ENCODE measurements at places on chromosomes 1 and 21. TPM values are rescaled to one million over a fixed set of nuclear protein-coding genes. Genes with fewer than 3 reads are reported as not detected.

GRCh38 chr1:151711044-151711800, 5.4 kb downstream of the CELF3 start:
- peaks cover 50% of the 10 kb centered on the region for H3K36me3 ChIP-seq
- H3K27me3 ChIP-seq: no peaks in the 10 kb centered on the region
- H3K27ac ChIP-seq: no peak overlapping the region
- no peak overlapping the region for H3K4me3 ChIP-seq
- H3K4me1 ChIP-seq: peaks cover 69% of the 10 kb centered on the region

AGT gene
- total RNA-seq: 174 TPM

- no peak for DNase-seq
- no peak overlapping the region for H3K27ac ChIP-seq
- H3K4me1 ChIP-seq: peaks cover 17% of the 10 kb centered on the region
- H3K4me3 ChIP-seq: no peak overlapping the region
- peaks cover 38% of the 10 kb centered on the region for H3K36me3 ChIP-seq
Measured at GRCh38 chr1:208209286-208209685, 34.9 kb downstream of the PLXNA2 start.

- no peak overlapping the region for H3K4me3 ChIP-seq
- DNase-seq: no peak
- no peak overlapping the region for H3K27ac ChIP-seq
- H3K36me3 ChIP-seq: no peaks in the 10 kb centered on the region
- peaks cover 6% of the 10 kb centered on the region for H3K4me1 ChIP-seq
- no peaks in the 10 kb centered on the region for H3K27me3 ChIP-seq
Measured at GRCh38 chr1:201298396-201299381, 15.4 kb downstream of the PKP1 start.

NTMT2 gene
- not detected for total RNA-seq

- H3K4me1 ChIP-seq: peaks cover 13% of the 10 kb centered on the region
- H3K36me3 ChIP-seq: no peaks in the 10 kb centered on the region
- no peaks in the 10 kb centered on the region for H3K27me3 ChIP-seq
Measured at GRCh38 chr1:9629445-9630201, 21.9 kb upstream of the PIK3CD start.

CR1 gene
- total RNA-seq: 1.2 TPM

- no peak for DNase-seq
- H3K27ac ChIP-seq: no peak overlapping the region
- H3K4me3 ChIP-seq: no peak overlapping the region
- H3K36me3 ChIP-seq: peaks cover 30% of the 10 kb centered on the region
Measured at GRCh38 chr1:6044481-6045109, 1.1 kb upstream of the KCNAB2 start.

- H3K4me1 ChIP-seq: peaks cover 11% of the 10 kb centered on the region
- no peaks in the 10 kb centered on the region for H3K27me3 ChIP-seq
- no peak for DNase-seq
- no peaks in the 10 kb centered on the region for H3K36me3 ChIP-seq
Measured at GRCh38 chr1:30404341-30404740, 319.0 kb downstream of the MATN1 start.

SDC3 gene
- 120 TPM for total RNA-seq

DNA sequence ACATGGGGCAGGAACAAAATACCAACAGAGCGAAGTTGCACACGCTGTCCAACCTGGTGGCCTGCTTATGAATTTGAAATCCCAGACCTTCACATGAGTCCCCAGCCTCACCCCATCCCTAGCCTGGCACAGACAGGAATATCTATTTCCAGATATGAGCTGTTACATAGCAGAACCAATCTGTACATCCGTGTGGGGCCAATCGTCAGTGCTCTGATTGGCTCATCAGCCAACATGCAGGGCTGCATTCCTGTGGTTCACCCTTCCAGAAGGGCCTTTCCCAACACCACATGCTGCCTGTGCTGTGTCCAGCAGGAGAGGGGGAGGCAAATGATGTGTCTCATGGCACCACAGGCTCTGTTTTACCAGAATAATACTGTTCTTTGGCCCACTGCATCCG, 31.3 kb downstream of the CCN1 start:
- no peaks in the 10 kb centered on the region for H3K36me3 ChIP-seq
- no peaks in the 10 kb centered on the region for H3K4me1 ChIP-seq
- no peak overlapping the region for H3K27ac ChIP-seq
- H3K4me3 ChIP-seq: no peak overlapping the region
- no peaks in the 10 kb centered on the region for H3K27me3 ChIP-seq

CLCA4 gene
- total RNA-seq: 0.17 TPM

DNA sequence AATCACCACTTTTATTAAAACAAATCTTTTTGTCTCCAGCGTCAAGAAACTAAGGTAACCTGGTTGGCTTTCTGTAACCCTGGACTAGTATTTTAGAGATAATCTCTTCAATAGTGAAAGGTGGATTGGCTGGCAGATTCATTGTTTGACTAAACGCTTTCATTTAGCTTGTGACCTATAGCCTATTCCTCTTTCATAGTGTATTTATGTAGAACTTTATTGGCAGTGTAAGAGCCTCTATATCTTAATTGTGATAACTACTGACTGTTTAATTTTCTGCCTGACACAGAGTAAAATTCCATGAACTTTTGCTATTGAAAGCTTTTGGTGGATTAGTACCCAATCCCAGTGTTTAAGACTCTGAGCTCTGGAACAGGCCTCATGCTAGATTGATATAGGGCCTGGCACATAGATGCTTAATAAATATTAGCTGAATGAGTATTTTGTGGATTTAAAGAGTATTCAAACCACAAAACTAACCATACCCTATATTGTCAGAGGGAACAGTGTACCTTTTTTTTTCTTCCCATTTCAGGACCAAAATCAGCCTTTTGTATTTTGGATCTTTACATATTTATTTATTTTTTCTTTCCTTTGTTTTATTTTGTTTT, 34.8 kb downstream of the AK4 start:
- H3K27ac ChIP-seq: no peak overlapping the region
- H3K4me1 ChIP-seq: no peaks in the 10 kb centered on the region
- H3K36me3 ChIP-seq: no peaks in the 10 kb centered on the region
- no peak overlapping the region for H3K4me3 ChIP-seq
- H3K27me3 ChIP-seq: no peaks in the 10 kb centered on the region

GRCh38 chr21:25967181-25967900, 203.2 kb downstream of the APP start:
- no peaks in the 10 kb centered on the region for H3K4me1 ChIP-seq
- H3K27ac ChIP-seq: no peak overlapping the region
- DNase-seq: no peak
- H3K27me3 ChIP-seq: no peaks in the 10 kb centered on the region

GRCh38 chr1:173099166-173099565, 48.4 kb upstream of the TNFSF18 start:
- H3K27me3 ChIP-seq: no peaks in the 10 kb centered on the region
- no peaks in the 10 kb centered on the region for H3K4me1 ChIP-seq
- H3K4me3 ChIP-seq: no peak overlapping the region
- H3K36me3 ChIP-seq: no peaks in the 10 kb centered on the region
- H3K27ac ChIP-seq: no peak overlapping the region

- H3K4me1 ChIP-seq: no peaks in the 10 kb centered on the region
- no peak overlapping the region for H3K4me3 ChIP-seq
- H3K27ac ChIP-seq: no peak overlapping the region
- no peak for DNase-seq
Measured at GRCh38 chr1:178192686-178193085, 98.8 kb downstream of the RASAL2 start.

DNAJC6 gene
- total RNA-seq: 34.5 TPM

MTARC2 gene
- total RNA-seq: 16.5 TPM

CACHD1 gene
- total RNA-seq: 30.7 TPM

PLXNA2 gene
- total RNA-seq: 22.0 TPM

DNA sequence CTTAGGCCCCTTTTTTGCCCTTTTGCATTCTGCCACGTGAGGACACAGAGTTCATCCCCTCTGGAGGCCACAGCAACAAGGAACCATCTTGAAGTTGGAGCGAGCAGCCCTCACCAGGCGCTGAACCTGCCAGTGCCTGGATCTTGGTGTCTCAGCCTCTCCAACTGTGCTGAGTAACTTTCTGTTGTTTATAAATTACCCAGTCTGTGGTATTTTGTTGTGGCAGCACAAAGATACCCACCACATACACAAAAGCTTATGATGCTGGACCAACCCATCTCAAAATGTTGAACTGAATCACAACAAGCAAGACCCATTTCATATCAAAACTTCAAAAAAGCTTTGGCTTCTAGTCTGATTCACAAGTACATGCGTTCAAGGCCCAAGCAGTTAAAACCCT, 649.9 kb downstream of the KIF26B start:
- no peaks in the 10 kb centered on the region for H3K27me3 ChIP-seq
- no peak overlapping the region for H3K4me3 ChIP-seq
- H3K36me3 ChIP-seq: no peaks in the 10 kb centered on the region

DNA sequence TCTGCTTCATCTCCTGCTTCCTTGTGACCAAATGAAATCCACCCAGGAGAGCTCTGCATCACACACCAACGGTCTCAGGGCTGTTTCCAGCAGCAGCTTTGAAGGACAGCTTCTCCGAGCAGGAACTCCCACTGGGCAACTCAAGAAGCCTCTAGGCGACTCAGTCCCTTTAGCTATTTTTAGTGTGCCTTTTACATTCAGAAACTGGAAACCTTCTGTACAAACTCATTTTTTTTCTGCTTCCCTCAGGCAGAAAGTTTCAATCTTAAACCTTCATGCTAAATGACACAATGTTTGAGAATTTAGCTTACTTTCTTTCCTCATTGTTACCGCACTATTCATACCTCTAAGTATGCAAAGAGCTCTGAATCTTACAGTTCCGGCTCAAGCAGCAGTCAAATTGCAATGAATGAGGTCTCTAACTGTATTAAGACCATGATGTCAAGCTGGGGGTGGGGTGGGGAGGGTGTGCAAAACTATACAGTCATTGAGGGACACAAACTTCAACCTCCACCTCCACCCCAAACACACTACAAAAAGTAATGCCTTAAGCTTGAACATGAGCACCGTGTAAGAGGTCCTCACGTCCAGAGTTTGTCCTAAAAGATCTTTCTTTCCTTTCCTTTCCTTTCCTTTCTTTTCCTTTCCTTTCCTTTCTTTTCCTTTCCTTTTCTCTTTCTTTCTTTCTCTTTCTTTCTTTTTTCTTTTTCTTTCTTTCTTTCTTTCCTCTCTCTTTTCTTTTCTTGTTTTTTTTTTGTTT, 16.4 kb upstream of the TARBP1 start:
- H3K4me1 ChIP-seq: peaks cover 12% of the 10 kb centered on the region
- H3K27ac ChIP-seq: peak overlapping the region; percentile 33
- no peak overlapping the region for H3K4me3 ChIP-seq
- DNase-seq: no peak
- H3K36me3 ChIP-seq: no peaks in the 10 kb centered on the region
- H3K27me3 ChIP-seq: no peaks in the 10 kb centered on the region

SLAMF1 gene
- total RNA-seq: not detected

CD52 gene
- 1.4 TPM for total RNA-seq

GRCh38 chr1:192527950-192528349, 47.6 kb upstream of the RGS1 start:
- H3K27me3 ChIP-seq: no peaks in the 10 kb centered on the region
- no peaks in the 10 kb centered on the region for H3K36me3 ChIP-seq
- no peak for DNase-seq
- H3K27ac ChIP-seq: no peak overlapping the region
- no peak overlapping the region for H3K4me3 ChIP-seq

GRCh38 chr21:44517175-44517899, 22.7 kb downstream of the KRTAP10-1 start:
- H3K27ac ChIP-seq: no peak overlapping the region
- DNase-seq: peak; percentile 14
- H3K36me3 ChIP-seq: no peaks in the 10 kb centered on the region
- no peak overlapping the region for H3K4me3 ChIP-seq
- no peaks in the 10 kb centered on the region for H3K4me1 ChIP-seq

- H3K36me3 ChIP-seq: no peaks in the 10 kb centered on the region
- no peaks in the 10 kb centered on the region for H3K27me3 ChIP-seq
- H3K27ac ChIP-seq: no peak overlapping the region
- no peaks in the 10 kb centered on the region for H3K4me1 ChIP-seq
- H3K4me3 ChIP-seq: no peak overlapping the region
- DNase-seq: no peak
Measured at GRCh38 chr1:95263450-95263849, 29.4 kb downstream of the RWDD3 start.

- H3K4me1 ChIP-seq: peaks cover 64% of the 10 kb centered on the region
- no peak overlapping the region for H3K4me3 ChIP-seq
- H3K36me3 ChIP-seq: peaks cover 48% of the 10 kb centered on the region
- H3K27me3 ChIP-seq: no peaks in the 10 kb centered on the region
- H3K27ac ChIP-seq: no peak overlapping the region
Measured at GRCh38 chr1:6352138-6352563, 41.4 kb downstream of the ACOT7 start.

TRIM46 gene
- total RNA-seq: 6.7 TPM

DNA sequence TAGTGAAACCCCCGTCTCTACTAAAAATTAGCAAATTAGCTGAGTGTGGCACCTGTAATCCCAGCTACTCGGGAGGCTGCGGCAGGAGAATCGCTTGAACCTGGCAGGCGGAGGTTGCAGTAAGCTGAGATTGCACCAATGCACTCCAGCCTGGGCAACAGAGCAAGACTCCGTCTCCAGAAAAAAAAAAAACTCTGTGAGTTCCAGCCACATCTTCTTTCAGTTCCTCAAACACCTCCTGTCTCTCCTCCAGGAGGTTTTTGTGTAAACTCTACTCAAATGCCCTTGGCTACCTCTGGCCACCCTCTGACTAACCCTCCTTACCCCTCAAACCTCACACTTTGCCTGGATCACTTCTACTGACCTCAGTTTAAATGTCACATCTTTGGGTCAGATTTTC, 38.1 kb downstream of the RCSD1 start:
- H3K4me3 ChIP-seq: no peak overlapping the region
- DNase-seq: no peak
- no peak overlapping the region for H3K27ac ChIP-seq
- H3K27me3 ChIP-seq: no peaks in the 10 kb centered on the region
- H3K36me3 ChIP-seq: no peaks in the 10 kb centered on the region

- peak; percentile 13 for DNase-seq
- H3K4me1 ChIP-seq: peaks cover 24% of the 10 kb centered on the region
Measured at GRCh38 chr1:17440074-17440826, 773 bp upstream of the RCC2 start.

DNA sequence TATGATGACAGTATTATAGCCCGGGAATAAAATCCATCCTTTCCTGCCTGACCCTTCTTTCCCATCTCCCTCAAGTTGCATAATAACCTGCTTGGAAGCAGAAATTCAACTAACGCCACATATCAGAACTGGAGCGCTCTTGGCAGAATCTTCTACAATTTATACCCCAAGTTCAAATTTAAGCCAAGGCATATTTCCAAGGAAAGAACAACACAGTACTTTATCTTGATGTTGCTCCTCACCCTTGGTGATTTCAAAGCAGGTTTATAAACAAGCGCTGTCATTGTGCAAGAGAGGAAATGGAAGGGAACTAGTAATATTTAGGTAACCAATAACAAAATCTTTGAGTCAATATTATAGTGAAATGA, 38.0 kb upstream of the PTGFRN start:
- no peak overlapping the region for H3K27ac ChIP-seq
- no peak overlapping the region for H3K4me3 ChIP-seq
- no peaks in the 10 kb centered on the region for H3K4me1 ChIP-seq
- DNase-seq: no peak
- H3K27me3 ChIP-seq: no peaks in the 10 kb centered on the region

NUDT4B gene
- 2.8 TPM for total RNA-seq

Measured in spinal cord (tissue), 10 donors.